ENCODE measurements at places on chromosomes 4 and X.

DNA sequence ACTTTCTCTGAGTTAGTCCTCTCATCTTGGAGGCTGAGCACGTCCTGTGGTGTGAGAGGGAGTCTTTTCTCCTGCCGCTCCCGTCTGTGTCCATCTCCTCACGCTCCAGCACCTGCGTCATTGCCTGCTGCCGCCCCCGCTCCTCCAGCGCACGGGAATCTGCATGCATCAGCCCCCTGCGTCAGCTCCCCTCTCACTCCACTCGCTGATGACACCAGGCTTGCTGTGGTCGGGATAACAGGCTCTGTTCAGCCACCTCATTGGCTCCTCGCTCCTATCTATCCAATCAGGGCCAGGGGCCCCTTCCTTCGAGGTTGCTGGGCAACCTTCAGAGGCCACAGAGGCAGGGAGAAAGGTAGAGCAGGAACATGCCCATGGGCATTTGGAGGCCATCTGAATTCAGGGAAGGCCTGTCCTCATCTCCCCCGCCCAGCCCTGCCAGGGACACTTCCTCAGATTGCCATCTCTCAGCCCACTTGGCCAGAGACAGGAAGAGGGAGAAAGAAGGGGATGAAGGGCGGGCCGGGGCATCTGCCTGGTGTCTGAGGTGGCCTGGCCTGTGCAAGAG lies 9.3 kb downstream of the ZNF185 start:
- peak; percentile 64 for DNase-seq

GRCh38 chr4:155809835-155810234 lies 51.0 kb downstream of the GUCY1B1 start:
- DNase-seq = peak; percentile 52

GRCh38 chr4:37082912-37083311 lies 161.6 kb upstream of the NWD2 start:
- no peak for DNase-seq

DNA sequence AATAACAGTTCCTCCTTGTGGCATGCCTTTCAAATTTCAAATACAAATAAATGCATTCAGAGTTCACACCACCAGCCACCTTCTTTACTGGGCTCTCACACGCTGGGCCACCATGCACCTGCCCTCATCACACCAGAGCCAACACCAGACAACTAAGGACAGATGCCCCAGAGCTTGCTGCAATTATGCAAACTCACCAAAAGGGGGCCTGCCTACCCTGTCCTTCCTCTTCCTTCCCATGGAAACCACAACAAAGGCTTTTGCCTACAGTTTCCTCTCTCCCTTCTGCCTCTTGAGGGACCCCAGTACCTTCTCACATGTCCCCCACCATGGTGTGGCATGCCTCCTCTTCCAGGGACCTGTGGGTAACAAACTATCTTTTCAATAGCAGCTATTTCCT lies 1333.9 kb upstream of the TENM3 start:
- peak; percentile 24 for DNase-seq

DNA sequence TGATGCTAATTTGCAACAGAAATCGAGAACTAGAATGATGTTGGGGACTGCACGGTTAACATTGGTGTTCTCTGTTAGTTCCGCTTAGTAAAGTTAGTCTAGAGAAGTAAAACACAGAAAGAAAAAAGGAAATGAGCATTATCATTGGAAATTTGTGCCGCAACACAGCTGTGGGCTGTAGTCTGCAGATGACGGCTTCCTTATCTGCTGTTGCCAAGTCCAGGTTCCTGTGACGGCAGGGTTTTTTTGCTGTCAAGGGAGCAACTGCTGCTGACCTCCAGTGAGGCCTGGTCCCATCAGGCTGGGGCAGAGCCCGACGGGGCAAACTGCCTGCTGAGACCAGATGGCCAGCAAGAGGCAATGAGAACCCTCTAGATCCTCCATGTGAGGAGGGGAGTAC lies 38.9 kb upstream of the PHEX start:
- DNase-seq = no peak
